ENCODE measurements at places on chromosomes 1 and 21. TPM values are rescaled to one million over a fixed set of nuclear protein-coding genes. Genes with fewer than 3 reads are reported as not detected.
A peak's percentile ranks its signal among the peaks of the same experiment; 100 is the strongest.

- no peak for DNase-seq
Measured at GRCh38 chr1:181451661-181452230, 31.6 kb upstream of the CACNA1E start.

DNA sequence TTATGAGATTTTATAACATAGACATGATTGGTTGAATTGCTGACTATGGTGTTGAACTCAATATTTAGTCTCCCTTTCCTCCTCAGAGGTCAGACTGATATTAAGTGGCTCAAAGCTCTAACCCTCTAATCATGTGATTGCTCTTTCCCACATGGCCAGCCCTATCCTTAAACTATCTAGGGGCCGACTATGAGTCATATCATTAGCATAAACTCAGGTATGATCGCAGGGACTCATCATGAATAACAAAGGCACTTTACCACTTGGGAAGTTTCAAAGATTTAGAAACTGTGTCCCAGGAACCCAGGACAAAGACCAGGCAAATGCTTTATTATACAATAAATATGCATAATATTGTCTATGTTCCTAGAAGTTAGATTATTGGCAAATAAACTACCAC, 894.6 kb upstream of the NEGR1 start:
- no peak for DNase-seq

CD2 gene
- total RNA-seq, result not detected

DNA sequence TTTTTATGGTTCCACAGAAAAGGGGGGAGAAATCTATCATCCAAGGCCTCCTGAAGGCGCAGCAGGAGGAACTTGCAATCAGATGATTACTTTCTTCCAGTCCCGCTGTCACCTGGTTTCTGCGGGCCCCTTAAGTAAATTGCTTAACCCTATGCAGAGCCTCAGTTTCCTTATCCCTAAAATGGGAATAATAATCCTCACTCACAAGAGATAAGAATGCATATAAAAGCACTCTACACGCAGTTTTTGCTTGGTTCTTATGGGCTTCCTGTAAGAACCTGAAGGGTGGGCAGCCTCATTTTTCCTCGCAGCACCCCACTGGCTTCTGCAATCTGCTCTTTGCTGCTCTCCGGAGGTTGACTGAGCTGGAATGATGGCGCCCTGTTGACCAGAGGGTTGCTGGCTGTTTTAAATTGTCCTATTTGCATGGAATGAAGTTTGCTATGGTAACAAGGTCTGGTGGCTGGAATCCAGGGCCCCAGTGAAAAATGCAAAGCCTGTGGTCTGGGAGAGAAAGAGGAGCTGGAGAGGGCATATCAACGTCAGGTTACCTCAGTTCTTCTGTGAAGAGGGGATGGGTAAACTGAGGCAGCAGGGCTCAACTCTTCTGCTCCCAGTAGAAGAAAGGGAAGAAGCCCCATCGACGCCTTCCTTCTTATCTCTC, 1.0 kb upstream of the KAZN start:
- peak; percentile 21 for DNase-seq

DNA sequence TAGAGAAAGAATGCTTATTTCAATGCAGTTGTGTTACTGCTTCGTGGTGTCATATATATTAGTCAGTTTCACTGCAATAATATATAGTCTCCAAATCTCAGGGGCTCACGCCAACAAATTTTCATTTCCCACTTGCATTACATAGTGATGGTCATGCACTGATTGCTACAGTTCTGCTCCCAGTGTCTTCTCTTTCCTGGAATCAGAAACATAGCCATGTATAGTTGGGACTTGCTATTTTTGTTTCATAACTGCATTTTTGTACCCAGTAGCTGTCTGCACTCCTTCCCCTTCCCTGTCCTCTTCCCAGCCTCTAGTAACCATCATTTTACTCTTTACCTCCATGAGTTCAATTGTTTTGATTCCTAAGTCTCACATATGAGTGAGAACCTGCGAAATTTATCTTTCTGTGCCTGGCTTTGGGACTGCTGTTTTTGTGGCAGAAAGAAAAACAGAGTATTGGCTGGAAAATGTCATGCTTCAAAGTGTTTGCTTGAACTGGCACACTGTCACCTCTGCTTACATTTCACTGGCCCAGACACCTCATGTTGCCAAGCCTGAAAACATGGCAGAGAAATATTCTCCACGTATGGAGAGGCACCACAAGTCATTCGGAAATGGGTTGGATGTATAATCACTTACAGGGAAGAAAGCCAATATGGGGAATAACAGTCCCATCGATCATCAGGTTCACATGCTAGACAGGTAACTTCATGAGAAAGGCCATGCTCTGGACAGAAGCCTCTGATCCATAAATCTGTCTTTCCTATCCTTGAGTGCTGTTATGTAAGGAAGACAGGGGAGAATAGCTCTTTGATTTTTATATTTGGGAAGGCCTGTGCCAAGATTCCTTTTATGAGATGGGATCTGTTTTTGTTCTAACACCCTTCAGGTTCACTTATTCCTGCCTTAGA, 60.4 kb upstream of the BACH1 start:
- no peak for DNase-seq

- DNase-seq, result no peak
Measured at GRCh38 chr1:69272684-69273083, 295.0 kb upstream of the LRRC7 start.

GRCh38 chr1:101435831-101436511, 199.2 kb downstream of the S1PR1 start:
- DNase-seq, result no peak

DNA sequence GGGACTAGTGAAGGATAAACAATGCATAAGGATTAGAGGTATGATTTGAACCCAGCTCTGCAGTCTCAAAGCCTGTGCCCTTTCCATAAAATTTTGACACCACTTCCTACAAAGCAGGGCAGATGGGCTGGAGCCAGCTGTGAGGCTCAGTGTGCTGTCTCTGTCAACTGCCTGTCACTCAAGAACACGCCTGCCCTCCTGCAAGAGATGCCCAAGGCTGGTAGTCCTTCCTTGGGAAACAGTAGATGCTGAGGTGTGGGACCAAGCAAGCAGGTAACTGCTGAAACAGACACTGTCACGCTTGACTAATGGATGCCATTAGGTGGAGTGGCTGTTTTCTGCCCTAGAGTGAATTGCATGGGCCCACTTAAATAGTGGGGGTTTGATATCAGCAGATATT, 402.0 kb downstream of the PTPRU start:
- DNase-seq, result no peak

PAPPA2 gene
- 6.9 TPM for total RNA-seq

DNA sequence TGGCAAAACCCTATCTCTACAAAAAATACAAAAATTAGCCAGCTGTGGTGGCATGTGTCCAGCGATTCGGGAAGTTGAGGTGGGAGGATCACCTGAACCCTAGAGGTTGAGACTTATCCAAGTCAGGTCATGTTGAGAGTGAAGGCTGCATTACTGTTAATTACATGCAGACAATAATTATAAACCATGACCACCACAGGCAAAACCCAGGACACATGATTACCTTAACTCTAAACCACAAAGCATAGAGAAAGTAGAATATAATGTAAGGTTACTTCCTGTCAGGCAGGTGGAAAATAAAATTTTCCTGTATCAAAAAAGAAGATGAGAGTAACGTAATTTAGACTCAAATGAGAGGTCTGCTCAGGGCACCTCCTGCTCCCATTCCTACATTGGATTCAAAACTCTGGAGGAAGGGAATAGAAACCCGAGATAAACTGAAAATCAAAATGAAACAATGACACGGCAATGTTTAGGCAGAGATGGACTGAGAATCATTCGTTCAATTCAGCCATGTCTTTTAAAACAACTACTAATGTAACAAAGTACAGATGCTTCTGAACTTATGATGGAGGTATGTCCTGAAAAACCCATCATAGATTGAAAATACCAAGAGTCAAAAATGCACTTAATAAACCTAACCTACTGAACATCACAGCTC, 33.6 kb downstream of the RGS8 start:
- no peak for DNase-seq

DNA sequence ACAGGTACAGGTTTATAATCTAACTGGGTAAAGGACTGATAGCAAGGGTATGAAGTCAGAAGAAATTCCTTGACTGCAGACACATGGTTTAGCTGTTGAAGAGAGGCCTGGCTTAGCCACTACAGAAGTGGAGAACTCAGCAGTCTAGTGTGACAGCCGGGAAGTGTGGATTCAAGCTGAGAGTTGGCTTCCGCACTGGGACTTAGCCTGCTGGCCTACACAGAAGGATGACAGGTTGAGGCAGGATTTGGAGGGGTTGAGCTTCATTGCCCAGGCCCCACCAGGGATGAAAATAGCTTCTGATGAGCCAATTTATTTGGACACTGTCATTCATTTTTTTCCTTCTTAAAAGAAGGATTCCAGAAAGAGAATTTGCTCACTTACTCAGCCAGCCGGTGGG, 284.4 kb downstream of the PCP4 start:
- no peak for DNase-seq

SPRR2F gene
- not detected for total RNA-seq

- no peak for DNase-seq
Measured at GRCh38 chr1:50971748-50972305, 1.8 kb downstream of the CDKN2C start.

ABCG1 gene
- 5.4 TPM for total RNA-seq

GRCh38 chr1:180966744-180967536, 54.2 kb downstream of the KIAA1614 start:
- no peak for DNase-seq

DNA sequence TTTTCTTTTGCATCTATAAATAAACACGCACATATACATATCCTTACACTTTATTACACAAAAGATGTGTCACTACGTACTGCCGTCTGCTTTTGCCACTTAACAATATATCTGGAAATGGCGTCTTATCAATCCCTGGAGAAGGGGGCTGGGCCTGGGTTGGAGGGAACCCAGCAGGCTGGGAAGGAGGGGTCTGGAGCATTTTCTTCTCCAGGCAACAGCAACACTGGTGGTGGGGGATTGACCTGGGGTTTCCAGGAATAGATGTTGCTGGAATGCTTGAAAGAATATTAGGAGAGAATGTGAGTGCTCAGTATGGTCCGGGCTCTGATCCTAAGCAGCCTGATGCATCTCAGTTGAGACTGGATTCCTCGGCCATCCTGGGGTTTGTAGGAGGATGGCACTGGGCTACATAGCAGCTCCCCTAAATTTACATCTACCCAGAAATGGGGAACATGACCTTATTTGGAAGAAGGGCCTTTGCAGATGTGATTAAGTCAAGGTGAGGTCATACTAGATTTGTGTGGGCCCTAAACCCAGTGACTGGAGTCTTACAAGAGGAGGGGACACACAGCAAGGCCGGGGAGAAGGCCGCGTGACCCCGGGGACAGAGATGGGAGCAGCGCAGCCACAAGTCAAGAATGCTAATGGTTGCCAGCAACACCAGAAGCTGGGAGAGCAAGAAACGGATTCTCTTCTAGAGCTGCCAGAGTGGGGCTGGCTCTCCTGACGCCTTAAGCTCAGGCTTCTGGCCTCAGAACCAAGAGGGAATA, 98.6 kb downstream of the SIK1 start:
- DNase-seq, result no peak

ST6GALNAC3 gene
- total RNA-seq, result 4.1 TPM

- DNase-seq, result no peak
Measured at GRCh38 chr1:228100822-228101613, 2.1 kb downstream of the C1orf35 start.

TNFSF4 gene
- 0.62 TPM for total RNA-seq

RWDD3 gene
- 12.3 TPM for total RNA-seq

GRCh38 chr1:17579951-17580939, 40.7 kb downstream of the ARHGEF10L start:
- DNase-seq, result no peak

THEM4 gene
- 15.4 TPM for total RNA-seq

KLHDC7A gene
- 1.8 TPM for total RNA-seq

DNA sequence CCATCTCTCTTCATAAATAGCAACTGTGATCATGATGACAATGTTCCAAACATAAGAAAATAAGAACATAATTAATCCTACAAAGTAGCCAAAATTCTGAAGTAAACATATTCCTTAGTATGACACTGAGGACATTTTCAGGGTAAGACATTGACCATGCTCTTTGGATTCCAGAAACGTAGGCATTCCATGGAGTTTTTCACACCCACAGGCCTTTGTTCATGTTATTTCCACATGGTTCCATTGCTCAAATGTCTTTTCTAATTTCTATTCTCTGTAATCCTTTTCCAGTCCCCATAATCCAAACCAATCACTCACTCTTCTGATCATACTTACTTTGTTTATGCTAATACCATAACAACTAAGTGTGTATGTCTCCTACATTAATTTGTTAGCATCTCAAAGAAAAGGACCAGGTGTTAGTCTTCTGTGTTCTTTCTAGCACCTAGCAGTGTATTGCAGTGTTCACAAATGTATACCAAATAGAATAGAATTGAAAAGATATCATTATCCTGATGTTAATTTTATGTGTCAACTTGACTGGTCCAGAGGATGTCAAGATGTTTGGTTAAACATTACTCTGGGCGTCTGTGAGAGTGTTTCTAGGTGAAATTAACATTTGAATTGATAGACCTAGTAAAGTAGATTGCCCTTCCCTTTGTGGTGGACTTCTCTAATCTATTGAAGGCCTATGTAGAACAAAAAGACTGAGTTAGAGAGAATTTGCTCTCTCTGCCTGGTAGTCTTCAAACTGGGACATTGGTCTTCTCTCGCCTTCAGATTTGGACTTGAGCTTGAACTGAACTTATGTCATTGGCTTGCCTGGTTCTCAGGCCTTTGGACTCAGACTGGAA, 516.6 kb downstream of the PTPRC start:
- no peak for DNase-seq

GRCh38 chr21:39805983-39806382, 61.0 kb downstream of the IGSF5 start:
- DNase-seq, result no peak

- DNase-seq, result no peak
Measured at GRCh38 chr1:15684468-15685291, 560 bp downstream of the PLEKHM2 start.

- DNase-seq, result no peak
Measured at GRCh38 chr1:35797380-35797779, 10.4 kb upstream of the AGO4 start.

GRCh38 chr1:181516706-181517105, 33.4 kb downstream of the CACNA1E start:
- no peak for DNase-seq

DNA sequence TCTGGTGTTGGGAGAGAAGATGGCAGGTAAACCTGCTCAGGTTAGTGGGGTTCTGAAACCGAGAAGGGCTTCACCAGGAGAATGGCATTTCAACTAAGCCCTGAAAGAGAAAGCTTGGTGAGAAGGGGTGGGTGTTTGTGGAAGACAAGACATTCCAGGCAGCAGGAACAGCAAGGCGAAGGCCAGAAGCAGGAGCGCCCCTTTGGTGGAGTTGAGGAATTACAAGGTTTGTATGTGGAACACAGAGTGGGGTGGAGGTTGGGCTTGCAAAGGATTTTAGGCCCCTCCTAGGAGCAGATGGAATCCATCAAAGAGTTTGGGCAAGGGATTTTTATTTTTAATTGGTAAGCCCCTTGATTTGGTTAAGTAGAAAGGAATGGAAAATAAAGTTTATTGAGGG, 24.8 kb upstream of the ELOA start:
- no peak for DNase-seq

Data from kidney epithelial cell (primary cell).